ENCODE measurements at places on chromosomes 7 and 10. TPM values are rescaled to one million over a fixed set of nuclear protein-coding genes. Genes with fewer than 3 reads are reported as not detected.

- DNase-seq: no peak
- no peaks in the 10 kb centered on the region for H3K4me1 ChIP-seq
- H3K36me3 ChIP-seq: no peaks in the 10 kb centered on the region
- no peak overlapping the region for H3K27ac ChIP-seq
- peaks cover 22% of the 10 kb centered on the region for H3K27me3 ChIP-seq
- no peak overlapping the region for H3K4me3 ChIP-seq
Measured at GRCh38 chr7:76267894-76268183, 34.6 kb upstream of the HSPB1 start.

DNA sequence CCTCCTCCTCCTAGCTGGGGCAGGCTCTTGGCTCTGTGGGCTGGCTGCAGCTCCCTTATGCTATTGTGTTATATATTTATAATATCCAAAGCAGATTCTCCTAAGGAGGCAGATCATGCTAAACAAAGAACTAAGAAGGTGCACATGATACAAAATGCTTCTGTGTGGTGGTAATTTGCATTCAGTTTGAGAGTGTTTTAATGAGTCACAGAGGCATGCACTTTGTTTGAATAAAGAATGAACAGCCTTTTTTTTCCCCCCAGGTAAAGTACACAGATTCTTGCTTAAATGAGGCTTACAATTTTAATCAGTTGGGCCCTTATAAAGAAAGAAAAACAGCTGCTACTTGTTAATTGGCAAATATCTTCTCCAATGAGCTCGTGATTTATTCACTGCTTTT lies 95.0 kb downstream of the FANK1 start:
- H3K27me3 ChIP-seq: no peaks in the 10 kb centered on the region
- H3K27ac ChIP-seq: no peak overlapping the region
- no peaks in the 10 kb centered on the region for H3K4me1 ChIP-seq

- no peaks in the 10 kb centered on the region for H3K4me1 ChIP-seq
- no peaks in the 10 kb centered on the region for H3K27me3 ChIP-seq
- H3K4me3 ChIP-seq: no peak overlapping the region
- DNase-seq: no peak
Measured at GRCh38 chr7:117493460-117493859, 13.6 kb downstream of the CFTR start.

DNA sequence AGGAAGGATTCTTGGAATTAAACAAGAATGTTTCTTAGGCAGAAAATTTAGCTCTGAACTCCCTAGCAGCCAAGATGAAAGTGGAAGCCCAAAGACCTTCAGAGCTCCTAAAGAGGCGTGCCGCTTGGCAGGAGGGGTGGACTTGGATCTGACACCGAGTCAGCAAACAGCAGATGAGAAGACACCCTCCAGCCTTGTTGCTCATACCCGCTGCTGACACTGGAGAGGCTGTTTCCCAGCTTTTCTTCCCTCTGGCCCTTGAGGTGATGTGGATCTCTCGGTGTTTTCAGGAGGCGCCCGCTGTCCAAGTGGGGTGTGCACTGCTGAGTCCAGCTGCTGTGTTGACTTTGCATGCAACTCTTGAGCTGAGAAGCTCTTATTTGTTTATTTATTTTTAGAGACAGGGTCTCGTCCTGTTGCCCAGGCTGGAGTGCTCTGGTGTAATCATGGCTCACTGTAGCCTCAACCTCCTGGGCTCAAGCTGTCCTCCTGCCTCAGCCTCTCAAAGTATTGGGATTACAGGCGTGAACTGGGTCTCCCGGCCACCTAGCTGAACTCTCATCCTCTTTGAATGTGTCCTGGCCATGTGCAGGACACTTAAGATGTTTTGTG lies 21.5 kb downstream of the SLC18A2 start:
- H3K4me1 ChIP-seq: no peaks in the 10 kb centered on the region
- DNase-seq: no peak
- H3K4me3 ChIP-seq: no peak overlapping the region
- H3K27me3 ChIP-seq: peaks cover 14% of the 10 kb centered on the region
- no peaks in the 10 kb centered on the region for H3K36me3 ChIP-seq

DNA sequence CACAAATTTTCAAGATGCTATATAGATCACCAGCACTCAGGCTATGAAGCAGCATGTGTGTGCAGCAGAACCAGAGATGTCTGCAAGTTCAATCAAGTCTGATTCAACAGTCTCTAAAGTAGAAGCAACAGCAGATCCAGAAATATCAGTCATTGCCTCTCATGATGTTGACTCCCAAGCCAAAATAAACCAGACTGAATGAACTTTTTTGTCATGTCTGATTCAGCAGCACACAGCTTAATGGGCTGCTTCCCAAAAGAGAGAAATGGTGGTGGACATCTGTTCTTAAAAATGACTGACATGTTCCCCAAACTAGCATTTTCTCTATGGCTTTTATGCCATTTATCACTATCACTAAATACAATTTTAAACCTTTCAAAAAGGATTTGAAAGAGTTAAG lies 53.8 kb downstream of the TMEM26 start:
- DNase-seq: no peak
- no peaks in the 10 kb centered on the region for H3K36me3 ChIP-seq
- H3K4me3 ChIP-seq: no peak overlapping the region
- H3K27me3 ChIP-seq: no peaks in the 10 kb centered on the region

DNA sequence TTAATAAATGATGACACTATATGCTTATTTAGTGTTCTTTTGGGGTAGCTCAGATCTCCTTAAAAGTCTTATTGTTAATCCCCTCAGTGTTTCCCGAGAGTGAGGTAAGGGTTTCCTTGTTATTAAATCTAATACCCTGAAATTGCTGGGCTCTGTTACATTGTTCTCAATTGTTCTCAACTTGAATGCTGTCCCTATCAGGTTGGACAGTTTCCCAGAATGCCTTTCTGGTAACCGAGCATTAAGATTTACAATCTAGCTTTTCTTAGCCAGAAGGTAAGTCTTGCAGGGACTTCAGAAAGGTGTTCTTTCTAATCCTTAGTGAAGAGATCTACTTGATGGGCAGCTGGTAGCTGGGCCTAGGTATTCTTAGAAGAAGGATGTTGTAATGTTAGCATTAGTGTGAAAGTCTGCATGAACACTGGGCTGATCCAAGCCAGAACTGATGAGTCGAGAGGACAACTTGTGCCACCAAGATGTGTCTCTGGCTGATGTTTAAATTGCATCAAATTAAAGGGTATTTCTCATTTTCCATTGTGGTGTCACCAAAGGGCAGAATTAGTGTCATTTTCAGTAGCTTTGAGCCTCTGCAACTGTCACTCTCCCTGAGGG lies 89.9 kb downstream of the SND1 start:
- peaks cover 11% of the 10 kb centered on the region for H3K4me1 ChIP-seq
- no peak overlapping the region for H3K27ac ChIP-seq

DNA sequence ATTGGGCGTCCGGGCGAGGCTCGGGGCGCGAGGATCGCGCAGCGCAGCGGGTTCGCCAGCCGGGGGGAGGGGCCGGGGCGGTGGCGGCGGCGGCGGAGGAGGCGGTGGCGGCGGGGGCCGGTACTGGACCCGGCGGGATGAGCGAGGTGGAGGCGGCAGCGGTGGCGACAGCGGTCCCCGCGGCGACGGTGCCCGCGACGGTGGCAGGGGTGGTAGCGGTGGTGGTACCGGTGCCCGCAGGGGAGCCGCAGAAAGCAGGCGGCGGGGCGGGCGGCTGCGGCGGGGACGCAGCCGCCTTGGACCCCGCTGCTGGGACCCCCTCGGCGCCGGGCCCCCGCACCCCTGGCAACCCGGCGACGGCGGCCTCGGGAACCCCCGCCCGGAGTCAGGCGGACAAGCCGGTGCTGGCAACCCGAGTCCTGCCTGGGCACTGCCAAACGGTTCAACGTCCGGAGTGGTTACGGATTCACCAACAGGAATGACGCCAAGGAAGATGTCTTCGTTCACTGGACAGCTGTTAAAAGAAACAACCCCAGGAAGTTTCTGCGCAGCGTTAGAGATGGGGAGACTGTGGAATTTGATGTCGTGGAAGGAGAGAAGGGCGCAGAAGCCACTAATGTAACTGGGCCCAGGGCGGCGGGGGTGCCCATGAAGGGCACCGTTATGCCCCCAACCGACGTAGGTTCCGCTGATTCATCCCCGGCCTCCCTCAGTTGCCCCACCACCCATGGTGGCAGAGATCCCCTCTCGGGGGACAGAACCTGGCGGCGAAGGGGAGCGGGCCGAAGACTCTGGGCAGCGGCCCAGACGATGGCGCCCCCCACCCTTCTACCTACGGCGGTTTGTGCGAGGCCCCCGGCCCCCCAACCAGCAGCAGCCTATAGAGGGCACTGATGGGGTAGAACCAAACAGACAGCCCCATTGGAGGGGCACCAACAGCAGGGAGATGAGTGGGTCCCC lies 100.3 kb upstream of the CPXM2 start:
- peaks cover 16% of the 10 kb centered on the region for H3K4me1 ChIP-seq
- DNase-seq: no peak
- no peaks in the 10 kb centered on the region for H3K36me3 ChIP-seq

- no peak overlapping the region for H3K4me3 ChIP-seq
- no peak for DNase-seq
- no peaks in the 10 kb centered on the region for H3K27me3 ChIP-seq
- H3K36me3 ChIP-seq: no peaks in the 10 kb centered on the region
Measured at GRCh38 chr7:148148456-148148855, 442.1 kb upstream of the C7orf33 start.

EFCAB10 gene
- total RNA-seq: not detected

SAMD9 gene
- total RNA-seq: 1.5 TPM

CHN2 gene
- 5.9 TPM for total RNA-seq
